ENCODE measurements at places on chromosomes 1 and 21. TPM values are rescaled to one million over a fixed set of nuclear protein-coding genes. Genes with fewer than 3 reads are reported as not detected.

DNA sequence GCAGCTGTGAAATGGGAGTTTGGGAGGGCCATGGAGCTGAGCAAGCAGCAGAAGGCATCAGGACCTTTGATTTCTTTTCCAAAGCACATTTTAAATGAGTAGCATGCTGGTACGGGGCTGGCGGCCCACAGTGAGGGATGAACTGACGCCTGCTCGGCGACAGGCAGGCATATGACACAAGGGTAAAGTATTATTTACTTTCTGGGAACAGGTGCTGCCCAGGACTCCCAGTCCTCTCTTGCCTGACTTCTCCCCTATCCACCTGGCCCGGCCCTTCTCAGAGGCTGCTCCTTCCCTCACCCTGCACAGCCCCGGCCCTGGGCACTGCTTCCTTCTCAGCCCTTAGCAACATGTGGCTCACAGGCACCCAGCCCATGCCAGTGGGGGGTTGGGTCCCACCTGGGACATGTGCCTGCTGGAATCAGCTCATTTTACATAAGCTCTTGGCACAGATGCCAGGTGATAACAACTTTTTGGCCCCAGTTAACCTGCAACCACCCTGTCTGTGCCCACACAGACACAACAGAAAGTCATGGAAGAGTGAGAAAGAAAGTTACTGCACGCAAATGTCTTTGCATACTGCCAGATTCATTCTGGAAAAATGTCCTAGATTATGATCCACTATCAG, 112.3 kb upstream of the GADD45A start:
- DNase-seq = peak; percentile 95

Gene TCP10L
- 0.13 TPM for total RNA-seq

- peak; percentile 36 for DNase-seq
Observed at GRCh38 chr1:151371370-151372057, 991 bp downstream of the SELENBP1 start.

Gene ABCA4
- under 0.01 TPM for total RNA-seq

DNA sequence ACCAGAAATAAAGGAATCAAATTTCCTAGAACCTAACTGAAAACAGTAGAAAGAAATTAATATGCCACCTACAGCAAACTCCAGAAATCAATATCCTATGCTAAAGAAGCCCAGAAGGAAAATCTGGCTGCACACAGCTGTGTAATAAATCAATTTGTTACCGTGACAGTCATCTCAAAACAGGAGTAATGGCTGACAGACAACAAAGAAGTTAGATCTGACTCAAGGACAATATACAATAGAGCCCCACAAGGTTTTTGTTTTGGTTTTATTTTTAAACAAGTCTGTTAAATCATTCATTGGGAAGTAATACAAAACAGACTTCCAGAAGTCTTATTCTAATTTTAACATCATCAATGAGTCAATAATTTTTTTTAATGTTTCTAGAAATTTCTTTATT, 168.4 kb downstream of the RERE start:
- no peak for DNase-seq

Gene EDARADD
- total RNA-seq = 2.6 TPM

GRCh38 chr1:3533067-3534048, 78.0 kb downstream of the MEGF6 start:
- no peak for DNase-seq

Gene COL8A2
- 3.3 TPM for total RNA-seq

DNA sequence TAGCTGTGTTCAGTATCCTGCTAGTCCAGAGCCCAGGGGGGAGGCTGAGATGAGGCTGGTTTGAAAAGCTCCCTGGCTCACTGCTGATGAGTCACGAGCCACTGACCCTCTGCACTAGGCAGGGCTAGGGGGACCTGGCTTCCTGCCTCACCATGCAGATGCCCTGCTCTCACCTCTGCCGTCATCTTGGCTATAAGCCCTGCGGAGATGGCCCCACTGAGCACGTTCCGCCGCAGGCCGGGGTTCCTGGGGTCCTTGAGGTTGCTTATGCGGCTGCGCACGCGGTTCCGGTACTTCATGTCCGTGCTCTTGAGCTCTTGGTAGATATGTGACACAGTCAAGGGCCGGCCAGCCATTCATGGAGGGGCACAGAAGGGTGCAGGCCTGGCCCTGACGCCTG, 24.1 kb upstream of the ZNF436 start:
- no peak for DNase-seq

GRCh38 chr1:167723707-167724323, 2.0 kb downstream of the MPZL1 start:
- no peak for DNase-seq

GRCh38 chr21:41326414-41327080, 9.9 kb downstream of the FAM3B start:
- DNase-seq = no peak

DNA sequence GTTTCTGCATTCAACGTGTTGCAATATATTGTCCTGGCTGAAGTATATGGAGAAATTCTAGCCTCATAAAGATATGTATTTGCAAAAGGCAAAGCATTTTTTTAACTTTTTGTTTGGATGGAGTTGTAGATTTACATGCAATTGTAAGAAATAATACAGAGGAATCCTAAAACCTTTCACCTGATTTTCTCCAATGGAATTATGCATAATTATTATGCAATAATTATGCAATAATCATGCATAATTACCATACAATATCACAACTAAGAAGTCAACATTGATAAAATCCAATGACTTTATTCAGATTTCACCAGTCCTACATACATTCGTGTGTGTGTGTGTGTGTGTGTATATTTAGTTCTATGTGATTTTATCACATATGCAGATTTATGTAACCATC, 7.5 kb upstream of the MAP3K21 start:
- DNase-seq = no peak

DNA sequence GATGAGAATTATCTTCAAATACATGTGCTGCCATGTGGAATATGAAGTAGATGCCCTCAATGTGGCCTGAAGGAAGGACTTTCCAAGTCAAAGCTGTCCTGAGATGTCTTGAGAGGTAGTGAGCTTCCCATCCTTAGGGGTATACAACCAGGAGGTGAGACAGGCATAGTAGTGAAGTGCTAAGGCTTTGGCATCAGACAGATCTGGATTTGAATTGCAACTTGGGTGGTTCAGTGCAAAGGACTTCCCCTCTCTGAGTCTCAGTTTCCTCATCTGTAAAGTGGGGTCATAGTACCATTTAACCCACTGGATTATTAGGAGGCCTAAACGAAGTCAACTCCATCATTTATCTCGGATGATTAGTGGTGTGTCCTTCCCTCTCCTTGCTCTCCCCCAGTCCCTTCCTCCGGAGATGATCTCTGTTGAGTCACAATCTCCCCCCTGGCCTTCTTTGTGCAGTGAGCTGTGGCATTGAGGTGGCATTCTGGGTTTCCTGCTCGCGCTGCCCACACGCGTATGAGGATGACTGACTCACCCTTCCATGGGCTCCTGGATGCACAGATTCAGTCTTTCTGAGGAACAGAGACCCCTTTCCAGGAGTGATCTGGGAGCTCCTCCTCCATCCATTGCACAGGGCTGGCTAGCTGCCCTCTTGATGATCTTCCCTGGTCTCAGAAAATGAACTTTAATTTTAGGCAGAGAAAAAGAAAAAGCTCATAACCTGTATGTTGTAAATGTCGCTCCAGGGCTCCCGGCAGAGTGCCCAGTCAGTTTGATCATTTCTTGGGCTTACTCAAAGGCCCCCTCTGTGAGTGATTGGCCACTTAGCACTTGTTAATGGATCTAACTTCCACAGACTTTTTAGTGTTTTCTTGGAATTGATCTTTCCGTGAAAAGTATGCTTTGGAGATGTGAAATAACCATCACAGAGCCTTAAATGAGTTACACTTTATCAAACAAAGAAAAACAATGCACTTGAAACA, 354.6 kb downstream of the PTPRU start:
- DNase-seq = peak; percentile 69

DNA sequence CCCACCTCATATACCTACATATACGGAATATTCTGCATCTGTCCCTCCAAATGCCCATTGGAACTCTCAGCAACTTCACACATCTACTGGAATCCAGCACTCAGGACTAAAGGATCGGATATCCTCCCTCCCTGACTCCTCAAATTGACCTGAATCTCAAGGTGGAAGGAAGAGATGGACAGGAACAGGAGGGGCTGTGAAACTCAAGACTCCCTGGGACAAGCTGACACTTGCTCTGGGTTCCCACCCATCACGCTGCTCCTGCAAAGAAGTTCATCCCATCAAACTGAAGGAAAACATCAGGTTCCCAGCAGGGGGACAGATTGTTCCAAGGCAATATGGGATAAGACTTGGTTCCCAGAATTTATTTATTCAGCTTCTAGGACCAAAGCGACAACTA, 30.3 kb upstream of the TIAM1 start:
- DNase-seq = peak; percentile 14

Gene KIF2C
- total RNA-seq = 0.79 TPM

Gene CA6
- total RNA-seq = not detected

DNA sequence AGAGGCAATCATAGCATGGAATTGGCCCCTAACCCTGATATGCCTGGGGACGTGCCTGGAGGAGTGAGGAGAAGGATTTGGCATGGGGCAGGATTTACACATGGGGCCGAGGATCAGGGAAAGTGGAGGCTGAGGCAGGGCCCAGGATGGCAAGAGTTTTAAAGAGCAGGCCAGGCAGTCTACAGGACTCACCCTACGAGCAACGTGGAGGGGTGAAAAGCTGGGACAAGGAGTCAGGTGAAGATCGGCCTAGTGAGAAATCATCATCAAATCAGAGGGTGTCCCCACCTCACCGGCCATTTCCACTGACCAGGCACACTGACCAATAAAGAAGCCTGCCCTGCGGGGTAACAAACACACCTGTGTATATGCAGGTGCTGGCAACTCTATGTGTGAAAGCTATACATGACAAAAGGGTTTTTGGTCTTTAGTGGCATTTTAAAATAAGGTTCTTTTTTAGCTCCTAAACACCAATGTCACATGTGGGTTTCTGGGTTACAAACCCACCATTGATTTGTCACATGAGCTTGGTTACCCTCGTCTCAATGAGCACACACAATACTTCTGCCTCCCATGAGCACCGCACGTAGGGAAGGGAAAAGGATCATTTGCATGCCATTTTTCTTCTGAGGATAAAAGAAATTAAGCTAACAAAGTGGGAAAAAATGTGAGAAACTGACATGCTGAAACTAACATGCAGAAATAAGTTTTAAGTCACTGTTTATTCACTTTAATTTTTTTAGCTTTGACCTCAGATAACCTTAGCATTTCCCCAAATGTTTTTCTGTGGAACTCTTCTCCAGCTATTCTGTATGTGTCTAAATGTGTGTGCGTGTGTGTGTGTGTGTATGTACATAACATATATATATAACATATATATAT, 168.1 kb upstream of the EDN2 start:
- no peak for DNase-seq

- peak; percentile 36 for DNase-seq
Observed at GRCh38 chr1:59878370-59878769, 48.2 kb downstream of the CYP2J2 start.

Data from bronchial epithelial cell (primary cell).